ENCODE measurements at places on chromosomes 6 and 20. TPM values are rescaled to one million over a fixed set of nuclear protein-coding genes. Genes with fewer than 3 reads are reported as not detected.
A peak's percentile ranks its signal among the peaks of the same experiment; 100 is the strongest.

DNA sequence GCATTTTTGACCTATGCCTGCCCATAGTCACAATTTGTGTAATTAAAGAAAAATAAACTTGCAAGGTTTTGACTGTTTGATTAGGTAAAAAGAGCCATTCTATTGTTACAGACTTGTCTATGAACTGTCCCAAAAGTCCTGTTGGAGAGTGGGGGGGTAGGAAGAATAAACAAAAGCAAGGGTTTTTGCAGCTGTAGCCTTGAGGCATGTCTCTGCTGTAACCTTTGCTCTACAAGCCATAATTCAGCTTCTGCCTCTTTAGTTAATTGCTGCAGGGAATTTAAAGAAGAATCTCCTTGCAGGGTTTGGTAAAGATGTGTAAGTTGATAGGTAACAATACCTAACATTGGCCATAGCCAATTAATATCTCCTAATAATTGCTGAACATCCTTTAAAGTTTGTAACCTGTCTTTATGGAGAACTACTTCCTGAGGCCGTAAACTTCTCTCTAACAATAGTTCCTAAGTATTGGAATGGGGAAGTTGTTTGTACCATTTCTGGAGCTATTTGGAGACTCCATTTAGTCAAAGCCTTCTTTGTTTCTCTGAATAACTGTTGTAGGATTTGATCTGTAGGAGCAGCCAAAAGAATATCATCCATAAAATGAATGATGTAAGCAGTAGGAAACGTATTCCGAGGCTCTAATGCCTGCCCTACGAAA is 7.9 kb upstream of the ABHD12 start:
- DNase-seq, result no peak

GRCh38 chr6:25326960-25327359 is 47.8 kb downstream of the CARMIL1 start:
- DNase-seq, result no peak

- DNase-seq, result no peak
Measured at GRCh38 chr6:42159431-42160024, 13.6 kb upstream of the GUCA1A start.

DNA sequence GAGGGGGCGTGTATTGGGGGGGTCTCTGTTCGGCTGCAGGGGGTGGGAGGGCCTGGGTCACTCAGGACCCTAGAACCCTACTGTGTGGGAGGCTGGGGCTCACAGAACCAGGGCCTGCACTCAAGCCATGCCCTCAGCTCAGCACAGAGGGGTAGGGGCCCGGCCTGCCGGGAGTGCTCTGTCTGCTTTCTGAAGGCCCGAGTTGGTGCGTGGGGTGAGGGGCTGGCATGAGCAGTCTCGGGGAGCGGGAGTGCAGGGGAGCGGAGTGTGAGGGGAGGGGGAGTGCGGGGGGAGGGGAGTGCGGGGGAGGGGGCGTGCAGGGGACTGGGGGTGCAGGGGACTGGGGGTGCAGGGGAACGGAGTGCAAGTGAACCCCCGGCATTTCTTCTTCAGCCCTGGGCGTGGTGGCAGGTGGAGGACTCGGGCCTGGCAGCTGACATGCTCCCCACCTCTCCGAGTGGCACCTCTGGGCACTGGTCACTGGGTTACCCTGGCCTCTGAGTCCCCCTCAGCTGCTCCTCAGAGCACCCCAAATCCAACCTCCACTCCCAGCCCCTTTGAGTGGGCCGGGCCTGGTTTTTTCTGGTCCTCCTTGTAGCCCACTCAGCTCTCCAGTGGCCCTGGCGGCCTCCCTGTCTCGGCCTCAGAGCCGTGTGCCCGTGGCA is 1.0 kb downstream of the COL20A1 start:
- DNase-seq, result no peak

- DNase-seq, result no peak
Measured at GRCh38 chr6:160102956-160103824, 18.4 kb upstream of the SLC22A1 start.

DNA sequence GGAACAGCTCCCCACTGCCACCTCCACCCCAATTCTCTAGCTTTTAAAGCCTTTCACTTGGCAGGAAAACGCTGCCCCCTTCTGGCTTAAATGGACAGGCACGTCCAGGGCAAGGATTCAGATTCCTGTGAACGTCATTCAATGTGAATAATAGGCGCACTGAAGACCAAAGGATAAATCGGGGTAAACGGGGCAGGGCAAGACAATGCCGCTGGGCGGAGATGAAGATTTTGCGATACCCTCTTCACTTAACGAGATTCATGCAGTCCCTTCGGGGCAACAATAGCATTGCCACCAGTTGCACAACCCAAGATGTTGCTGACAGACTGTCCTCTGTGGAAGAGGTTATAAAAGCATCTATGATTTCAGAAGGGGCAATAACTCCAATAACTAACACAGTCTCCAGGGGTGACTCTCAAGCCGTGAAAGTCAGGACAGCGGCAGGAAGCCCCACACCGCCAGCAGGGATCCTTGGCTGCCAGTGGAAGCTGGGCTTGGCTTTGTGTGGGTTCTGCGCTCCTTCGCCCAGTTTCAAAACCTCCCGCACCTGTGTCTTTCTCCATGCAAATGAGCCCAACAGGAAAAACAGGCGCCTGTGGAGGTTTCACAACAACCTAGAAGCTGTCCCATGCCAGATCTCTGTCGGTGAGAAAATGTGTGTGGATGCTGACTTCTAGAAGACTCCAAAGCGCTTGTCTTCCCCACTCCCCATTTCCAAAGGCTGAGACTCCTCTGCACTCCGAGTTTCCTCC is 291.8 kb downstream of the BMP7 start:
- peak; percentile 38 for DNase-seq

- DNase-seq, result no peak
Measured at GRCh38 chr20:24761220-24762065, 187.6 kb upstream of the CST7 start.

DNA sequence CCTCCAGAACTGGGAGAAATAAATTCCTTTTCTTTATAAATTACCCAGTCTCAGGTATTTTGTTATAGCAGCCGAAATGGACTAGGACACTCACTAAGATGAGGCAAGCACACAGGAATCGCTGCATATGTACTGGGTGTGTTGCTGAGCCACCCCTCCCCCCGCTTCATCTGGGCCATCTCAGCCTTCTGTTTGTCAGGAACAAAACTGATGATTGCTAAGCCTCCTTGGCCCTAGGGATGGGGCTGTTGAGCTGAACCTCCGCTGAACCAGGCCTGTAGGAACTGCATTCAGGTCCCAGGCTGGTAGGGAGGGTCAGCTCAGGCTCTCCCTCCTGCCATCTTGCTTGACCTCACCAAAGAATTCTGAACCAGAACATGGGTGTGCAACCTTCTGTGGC is 108.6 kb downstream of the MAP3K7 start:
- DNase-seq, result peak; percentile 56

GRCh38 chr6:3820563-3820962 is 28.6 kb upstream of the FAM50B start:
- DNase-seq, result no peak

GRCh38 chr6:170405311-170405975 is 98.9 kb downstream of the FAM120B start:
- DNase-seq, result no peak

- no peak for DNase-seq
Measured at GRCh38 chr20:61354001-61354390, 101.9 kb downstream of the CDH4 start.

Gene C6orf58
- not detected for total RNA-seq

Gene FAM209B
- total RNA-seq, result 0.82 TPM

DNA sequence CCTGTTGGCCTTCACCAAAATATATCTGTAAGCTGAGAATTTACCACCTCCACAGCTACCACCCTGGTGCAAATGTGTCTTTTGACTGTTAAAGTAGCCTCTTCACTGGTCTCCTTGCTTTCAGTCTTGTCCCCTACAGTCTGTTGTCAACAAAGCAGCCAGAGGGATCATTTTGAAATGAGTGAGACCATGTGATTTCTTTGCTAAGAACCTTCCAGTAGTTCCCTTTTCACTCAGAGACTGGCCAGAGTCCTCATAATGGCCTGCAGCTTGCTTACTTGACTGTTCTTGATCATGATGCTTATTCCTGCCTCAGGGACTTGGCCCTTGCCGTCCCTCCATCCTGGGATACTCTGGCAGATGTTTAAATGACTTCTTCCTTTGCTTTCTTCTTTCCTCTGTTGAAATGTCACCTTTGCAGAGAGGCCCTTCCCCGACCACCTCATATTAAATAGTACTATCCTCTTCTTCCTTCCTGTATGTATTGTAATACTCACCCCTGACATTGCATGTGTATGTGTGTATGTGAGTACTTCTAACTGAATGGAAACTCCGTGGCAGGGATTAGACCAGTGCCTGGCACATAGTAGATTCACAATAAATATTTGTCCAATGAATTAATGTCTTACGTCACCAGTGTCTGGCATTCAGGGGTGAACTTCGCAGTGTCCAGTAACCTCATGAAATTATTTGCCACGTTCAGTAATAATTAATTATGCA is 5.0 kb downstream of the MANBAL start:
- DNase-seq, result no peak

GRCh38 chr20:3854462-3854871 is 7.8 kb downstream of the MAVS start:
- DNase-seq, result no peak

DNA sequence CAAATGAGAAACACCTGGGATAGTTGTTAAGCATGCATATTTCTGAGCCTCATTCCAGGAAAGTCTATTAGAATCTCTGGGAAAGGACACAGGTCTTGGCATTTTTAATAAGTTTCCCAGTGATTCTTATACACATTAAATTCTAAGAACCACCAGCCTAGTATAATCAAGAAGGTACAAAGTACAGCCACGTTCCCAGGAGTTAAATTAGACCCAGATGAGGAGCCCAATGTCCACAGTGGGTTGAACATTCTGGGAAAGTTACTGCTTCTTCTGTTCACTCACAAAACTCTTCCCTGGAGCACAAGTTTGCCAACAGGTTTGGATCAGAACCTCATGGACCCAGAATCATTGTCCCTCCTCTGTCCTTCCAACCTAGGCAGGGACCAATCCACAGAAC is 90.4 kb downstream of the RCAN2 start:
- DNase-seq, result no peak

GRCh38 chr6:78525976-78526375 is 341.4 kb upstream of the IRAK1BP1 start:
- no peak for DNase-seq

- no peak for DNase-seq
Measured at GRCh38 chr6:89352278-89353117, at the start of gene UBE2J1. UBE2J1 (minus strand) TSS chr6:89352722; CDS start chr6:89352569, 153 bp downstream.

Gene BMP5
- not detected for total RNA-seq

Gene MAP7
- total RNA-seq, result 67.0 TPM

DNA sequence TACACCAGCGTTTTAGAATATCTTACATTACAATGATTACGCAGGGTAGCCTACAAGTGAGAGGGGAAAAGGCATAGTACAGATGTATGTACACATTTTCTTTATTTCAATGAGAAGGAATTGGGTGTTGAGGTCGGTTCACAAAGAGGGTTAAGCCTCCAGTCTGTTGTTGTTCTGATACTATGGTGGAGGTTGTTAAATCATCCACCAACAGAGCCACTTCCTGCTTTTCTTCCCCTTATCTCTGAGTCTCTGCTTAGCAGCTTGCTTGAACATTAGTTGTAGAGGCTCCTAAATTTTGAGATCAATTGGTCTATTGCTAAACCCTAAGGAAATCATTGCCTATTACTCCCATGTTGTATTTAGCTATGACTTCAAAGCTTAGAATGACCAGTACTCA is 7.3 kb downstream of the RGS17 start:
- DNase-seq, result no peak

Gene AKAP12
- total RNA-seq, result 79.2 TPM

- DNase-seq, result no peak
Measured at GRCh38 chr20:15847196-15847784, 726.0 kb downstream of the KIF16B start.

DNA sequence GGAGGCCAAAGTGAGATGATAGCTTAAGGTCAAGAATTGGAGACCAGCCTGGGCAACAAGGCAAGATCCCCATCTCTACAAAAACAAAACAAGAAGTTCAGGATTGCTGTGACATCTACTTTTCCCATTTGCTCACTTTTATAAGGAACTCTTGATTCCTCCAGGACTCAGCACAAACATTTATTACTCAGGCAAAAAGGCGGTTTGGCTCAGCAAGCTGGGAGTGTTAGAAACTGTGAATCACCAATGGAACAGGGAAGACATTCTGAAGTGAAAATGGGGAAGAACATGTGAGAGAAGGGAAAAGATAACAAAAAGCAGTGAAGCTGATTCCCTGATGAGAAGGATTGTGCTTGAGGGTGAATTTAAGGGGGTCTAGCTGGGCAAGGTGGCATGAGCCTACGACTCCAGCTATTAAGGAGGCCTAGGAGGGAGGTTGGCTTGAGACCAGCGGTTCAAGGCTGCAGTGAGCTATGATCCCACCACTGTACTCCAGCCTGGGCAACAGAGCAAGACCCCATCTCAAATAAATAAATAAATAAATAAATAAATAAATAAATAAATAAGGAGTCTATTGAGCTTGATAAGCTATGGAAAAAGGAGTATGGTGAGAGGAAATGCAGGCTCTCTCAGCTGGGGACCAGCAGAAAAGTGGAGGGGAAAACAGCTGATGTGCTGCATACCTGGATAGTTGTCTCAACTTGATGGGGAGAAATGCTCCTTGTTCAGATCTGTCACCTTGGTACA is 65.4 kb upstream of the HDDC2 start:
- DNase-seq, result no peak

GRCh38 chr6:157479464-157480303 is 98.7 kb downstream of the ZDHHC14 start:
- no peak for DNase-seq

DNA sequence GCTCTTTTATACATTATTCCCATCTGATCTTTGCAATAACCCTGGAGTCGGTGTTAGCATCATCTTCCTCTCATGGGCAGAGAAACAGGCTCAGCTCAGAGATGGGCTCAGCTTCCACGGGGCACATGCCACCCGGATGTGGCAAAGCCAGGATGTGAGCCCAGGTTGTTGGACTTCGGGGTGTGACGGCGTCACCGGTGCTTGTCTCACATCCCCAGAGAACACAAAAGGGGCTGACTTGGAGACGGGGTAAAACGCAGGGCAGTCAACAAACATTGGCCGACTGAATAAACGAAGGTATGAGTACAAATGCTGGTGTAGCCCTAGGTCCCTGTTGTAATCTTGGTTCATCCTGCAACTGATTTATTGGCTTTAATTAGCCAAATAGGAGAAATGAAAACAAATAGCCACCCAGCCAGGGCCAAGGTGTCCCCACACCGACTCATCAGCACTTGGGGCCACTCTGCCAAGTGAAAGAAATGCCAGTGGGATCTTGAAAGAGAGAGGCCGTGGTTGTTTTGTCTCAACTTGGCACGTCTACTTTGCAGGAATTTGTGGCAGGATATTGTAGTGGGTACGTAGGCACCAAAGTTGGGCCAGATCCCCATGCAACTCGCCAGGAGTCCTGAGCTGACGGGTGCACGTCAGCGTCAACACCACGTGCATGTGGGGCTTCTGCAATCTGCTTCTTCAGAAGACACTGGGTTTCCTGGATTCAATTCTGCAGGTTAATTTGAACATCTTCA is 42.8 kb downstream of the APCDD1L start:
- no peak for DNase-seq
